ENCODE measurements at places on chromosomes 12 and 14.

DNA sequence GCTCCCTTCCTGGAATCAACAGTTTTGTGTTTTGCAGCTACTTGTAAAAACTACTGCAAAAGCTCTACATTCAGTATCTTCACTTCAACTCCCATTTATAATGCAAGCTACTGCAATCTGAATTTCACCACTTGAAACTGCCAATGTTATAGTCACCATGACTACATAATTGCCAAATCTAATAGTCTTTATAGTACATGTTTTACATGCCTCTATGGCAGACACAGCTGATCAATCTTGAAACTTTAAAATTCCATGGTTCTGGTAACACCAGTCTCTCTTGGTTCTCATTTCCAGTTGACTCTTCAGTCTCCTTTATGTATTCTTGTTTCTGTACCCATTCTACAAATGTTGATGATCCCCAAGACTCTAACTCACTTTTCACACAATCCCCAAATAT, 185.9 kb downstream of the MED13L start:
- DNase-seq = no peak

DNA sequence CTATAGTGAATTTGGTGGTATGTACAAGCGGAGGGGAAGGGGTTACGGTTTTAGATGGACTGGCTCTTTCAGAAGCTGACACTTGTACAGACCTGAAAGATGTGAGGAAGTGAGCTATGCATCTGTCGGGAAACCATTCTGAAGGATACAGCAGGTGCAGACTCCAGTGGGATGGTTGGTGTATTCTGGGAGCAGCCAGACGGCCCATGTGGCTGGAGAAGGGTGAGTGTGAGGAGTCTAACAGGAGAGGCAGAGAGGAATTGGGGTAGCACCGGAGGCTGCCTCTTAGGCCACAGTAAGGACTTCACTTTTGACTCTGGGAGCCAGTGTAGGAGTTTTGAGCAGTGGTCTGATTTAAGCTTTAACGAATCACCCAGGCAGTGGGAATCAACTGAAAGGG, 90.7 kb downstream of the APAF1 start:
- no peak for DNase-seq

DNA sequence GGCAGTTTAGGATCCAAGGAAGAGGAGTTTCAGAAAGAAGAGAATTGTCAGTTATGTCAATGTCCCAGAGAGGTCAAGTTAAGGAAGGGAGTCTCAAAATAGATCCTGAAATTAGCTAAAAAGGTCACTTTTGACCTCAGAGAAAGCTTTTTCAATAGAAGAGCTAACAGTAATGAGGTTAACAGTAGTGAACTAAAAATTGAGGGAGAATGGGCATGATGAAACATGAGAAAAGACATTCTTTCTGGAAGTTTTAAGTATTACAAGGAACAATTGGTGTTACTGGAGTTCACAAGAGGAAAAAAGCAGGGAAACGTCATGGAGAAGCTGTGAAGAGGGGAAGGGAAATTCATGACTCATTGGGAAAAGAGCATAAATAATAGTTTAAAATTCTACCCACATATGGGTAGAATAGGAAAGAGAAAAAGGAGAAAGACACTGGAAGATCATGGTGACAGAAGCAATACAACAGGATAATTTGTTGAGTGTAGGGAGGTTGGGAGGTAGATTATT, 381.2 kb upstream of the FAR2 start:
- no peak for DNase-seq

GRCh38 chr14:45083617-45083975, 320 bp upstream of the PRPF39 start:
- DNase-seq = no peak

- DNase-seq = no peak
Measured at GRCh38 chr14:63524537-63525155, 18.5 kb downstream of the PPP2R5E start.

- DNase-seq = peak; percentile 43
Measured at GRCh38 chr14:52342849-52343596, 28.9 kb downstream of the PTGER2 start.

DNA sequence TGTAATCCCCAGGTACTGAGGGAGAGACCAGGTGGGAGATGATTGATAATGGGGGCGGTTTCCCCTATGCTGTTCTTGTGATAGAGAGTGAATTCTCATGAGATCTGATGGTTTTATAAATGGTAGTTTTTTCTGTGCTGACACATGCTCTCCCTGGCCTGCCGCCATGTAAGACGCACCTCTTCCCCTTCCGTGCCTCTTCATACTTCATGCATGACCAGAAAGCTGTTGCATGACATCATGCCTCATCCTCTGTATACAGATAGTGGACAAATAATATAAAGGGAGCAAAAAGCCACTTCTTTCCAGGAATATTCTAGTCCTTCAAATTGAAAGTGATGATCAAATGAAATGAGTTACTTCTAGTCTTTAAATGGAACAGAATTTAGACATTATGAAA, 47.3 kb upstream of the LRIG3 start:
- no peak for DNase-seq

GRCh38 chr12:93100610-93101009, 171.5 kb upstream of the EEA1 start:
- peak; percentile 20 for DNase-seq

DNA sequence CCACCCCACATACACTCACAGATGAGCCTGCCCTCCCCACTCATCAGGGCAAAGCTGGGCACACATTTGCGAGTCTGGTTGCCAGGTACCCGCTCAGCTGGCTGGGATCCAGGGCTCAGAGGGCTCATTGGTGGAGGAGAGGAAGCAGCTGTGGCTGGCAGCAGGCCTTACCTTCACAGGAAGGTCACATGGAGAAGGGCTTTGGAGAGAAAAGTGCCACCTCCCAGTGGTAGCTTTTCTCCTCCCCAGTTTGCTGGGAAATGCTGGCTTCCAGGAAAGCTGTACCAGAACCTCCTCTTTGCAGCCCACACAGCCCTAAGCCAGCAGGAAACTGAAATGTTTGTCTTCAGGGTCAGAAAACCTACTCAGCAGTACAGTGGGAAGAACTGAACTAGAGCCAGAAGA, 55.6 kb downstream of the LGMN start:
- DNase-seq = no peak

GRCh38 chr12:27304856-27305255, 27.8 kb upstream of the BMAL2 start:
- DNase-seq = no peak

Data from HFFc6 (cell line).